Stimulated activated CD4-positive, alpha-beta T cell treated with anti-CD3 and anti-CD28 coated beads, Interleukin-15, amount 100 ng/mL, for 48 hours (primary cell): ENCODE measurements at places on chromosomes 11 and 22.

DNA sequence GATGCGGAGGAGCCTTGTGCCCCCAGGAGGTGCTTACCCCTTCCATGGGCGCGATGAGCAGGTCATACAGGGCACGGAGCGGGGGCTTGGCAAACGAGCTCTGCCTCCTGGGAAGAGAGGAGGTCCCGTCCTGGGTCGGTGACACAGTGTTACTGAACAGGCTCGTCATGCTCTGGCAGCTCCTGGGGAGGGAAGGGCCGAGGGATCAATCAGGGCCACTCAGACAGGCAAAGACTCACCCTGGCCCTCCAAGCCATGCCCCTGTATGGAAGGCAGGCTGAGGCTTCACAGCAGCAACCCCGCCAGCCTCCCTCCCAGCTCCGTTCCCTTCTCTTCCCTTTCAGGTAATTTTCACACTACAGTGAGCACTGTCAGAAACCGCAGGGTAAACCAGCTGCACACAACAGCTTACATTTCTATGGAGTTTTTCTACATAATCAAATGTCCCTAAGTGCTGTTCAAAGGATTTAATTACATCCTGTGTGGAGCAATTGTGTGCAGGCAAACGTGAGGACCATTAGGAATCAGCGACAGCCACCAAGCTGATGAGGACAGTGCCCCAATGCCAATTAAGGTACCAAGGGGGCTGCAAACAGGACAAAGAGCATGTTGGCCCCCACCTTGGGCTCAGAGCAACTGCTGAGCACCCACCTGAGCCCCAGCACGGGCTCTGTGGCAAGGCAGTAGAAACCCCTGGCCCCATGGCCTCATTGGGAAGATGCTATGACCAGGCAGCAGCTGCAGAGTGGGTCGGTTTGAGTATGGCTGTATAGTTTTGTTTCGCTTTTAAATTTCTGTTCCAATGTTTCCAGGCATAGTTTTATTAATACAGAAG, 95.4 kb upstream of the PITPNB start:
- DNase-seq: no peak

- no peak for DNase-seq
Measured at GRCh38 chr11:2348986-2349385, 28.1 kb upstream of the CD81 start.

GRCh38 chr11:13119941-13120520, 110.9 kb downstream of the RASSF10 start:
- DNase-seq: no peak

DNA sequence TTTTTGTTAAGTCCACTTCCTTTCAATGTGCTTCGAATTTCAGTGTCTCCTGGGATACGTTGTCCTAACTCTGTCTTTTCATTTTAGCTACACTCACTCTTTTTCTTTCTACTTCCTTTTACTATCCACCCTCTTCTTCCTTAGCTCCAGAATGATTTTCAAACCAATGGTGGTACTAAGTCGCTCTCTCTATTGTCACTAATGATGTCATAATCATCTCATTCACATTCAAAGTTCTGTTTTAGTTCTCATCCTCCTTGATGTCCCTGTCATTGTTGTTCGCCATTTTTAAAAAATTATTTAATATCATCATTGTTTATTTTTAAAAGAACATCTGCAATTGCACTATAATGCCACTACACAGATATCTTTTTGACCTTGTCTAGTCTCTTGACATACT, 47.3 kb downstream of the NNMT start:
- no peak for DNase-seq
